ENCODE measurements at places on chromosomes 6 and 20.

DNA sequence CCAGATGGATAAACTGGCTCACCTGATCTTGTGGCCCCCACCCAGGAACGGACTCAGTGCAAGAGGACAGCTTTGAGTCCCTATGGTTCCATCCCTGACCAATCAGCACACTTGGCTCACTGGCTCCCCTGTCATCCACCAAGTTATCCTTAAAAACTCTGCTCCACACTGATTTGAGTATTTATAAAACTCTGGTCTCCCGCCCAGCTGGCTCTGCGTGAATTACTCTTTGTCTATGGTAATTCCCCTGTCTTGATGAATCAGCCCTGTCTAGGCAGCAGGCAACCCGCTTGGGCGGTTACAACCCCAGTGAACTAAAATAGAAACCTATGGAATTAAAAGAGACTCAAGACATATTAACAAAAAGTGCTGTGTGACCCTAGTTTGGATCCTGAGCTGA is 38.1 kb upstream of the CD83 start:
- no peak for DNase-seq

DNA sequence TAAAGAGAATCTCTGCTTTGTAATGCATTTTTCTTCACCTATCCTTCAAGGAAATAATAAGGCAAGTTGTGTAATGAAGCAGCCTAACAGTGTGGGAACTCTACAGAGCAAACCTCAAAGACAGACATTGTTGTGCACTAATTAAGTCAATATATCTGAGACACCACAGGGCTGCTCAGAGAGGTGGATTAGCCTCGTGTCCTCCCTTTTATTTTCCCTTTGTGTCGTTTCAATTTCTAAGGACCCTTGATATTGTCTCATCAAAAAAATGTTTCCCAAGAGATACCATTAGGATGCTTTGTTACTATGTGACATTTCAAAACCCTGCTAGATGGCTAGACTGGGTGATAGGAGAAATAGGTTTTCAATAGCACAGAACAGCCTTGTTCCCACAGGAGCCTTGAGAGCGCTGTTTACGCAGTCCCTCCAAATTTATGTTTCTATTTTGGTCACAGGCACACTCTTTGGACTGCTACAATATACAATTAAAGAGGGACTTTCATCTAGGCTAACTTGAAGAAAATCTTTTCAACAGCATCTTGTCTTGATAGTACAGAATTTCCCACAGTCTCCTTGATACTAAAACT is 23.1 kb downstream of the UBE3D start:
- DNase-seq = no peak

- DNase-seq = no peak
Measured at GRCh38 chr6:39707962-39708683, 17.1 kb downstream of the KIF6 start.

DNA sequence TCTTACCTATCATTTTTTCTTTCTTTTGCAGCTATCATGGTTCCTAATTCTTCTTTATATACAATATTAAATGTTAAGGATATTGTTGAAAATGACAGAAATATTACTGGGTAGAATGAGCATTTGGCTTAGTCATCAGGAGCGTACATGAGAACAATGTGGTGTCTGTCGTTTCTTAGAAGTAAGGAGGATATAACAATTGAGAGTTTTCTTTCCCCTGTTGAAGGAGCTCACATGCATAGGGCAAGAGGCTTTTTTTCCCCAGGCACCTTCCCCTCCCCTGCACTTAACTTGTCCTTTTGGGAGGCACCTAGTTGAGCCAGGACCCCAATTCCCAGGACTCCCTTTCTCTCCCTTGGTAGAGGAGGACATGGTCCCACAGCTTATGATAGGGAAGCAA is 25.0 kb downstream of the MC3R start:
- DNase-seq = no peak

GRCh38 chr6:1858196-1858595 is 248.5 kb downstream of the FOXC1 start:
- no peak for DNase-seq

- no peak for DNase-seq
Measured at GRCh38 chr6:127303917-127304316, 37.3 kb downstream of the RNF146 start.

DNA sequence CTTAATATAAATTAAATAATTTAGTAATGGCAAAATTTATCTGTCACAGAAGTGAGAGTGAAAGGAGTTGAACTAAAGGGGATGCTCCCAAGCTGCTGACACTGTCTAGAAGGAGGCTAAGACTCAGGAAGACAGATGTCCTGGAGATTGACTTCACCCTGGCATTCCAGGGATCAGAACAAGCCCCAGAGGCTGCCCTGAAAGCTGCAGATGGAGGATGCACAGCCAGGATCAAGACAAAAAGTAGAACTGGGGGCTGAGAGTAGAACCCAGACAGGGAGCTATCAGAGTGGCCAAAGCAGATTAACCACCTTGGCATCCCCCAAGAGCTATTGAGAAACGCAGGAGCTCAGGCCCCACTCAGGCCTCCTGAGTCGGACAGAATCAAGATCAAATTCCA is 189.2 kb upstream of the PLCB4 start:
- DNase-seq = no peak

DNA sequence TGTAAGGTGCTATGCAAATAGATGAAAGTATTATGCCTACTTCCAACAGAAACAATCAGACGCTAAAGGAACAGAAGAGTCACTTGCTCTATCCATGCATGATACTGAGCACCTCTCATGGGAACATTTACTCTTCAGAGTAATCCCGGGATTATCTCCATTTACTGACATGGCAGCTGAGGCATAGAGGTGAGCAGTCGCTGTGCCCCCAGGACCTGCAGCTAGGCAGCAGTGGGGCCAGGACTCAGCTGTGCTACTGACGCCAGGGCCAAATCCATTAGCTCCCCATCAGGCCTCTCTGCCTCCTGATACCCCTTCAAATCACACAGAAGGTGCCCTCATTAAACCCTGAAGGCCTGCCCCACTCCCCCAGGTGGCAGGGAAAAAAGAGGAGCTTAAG is 51.9 kb downstream of the TRAM2 start:
- no peak for DNase-seq

DNA sequence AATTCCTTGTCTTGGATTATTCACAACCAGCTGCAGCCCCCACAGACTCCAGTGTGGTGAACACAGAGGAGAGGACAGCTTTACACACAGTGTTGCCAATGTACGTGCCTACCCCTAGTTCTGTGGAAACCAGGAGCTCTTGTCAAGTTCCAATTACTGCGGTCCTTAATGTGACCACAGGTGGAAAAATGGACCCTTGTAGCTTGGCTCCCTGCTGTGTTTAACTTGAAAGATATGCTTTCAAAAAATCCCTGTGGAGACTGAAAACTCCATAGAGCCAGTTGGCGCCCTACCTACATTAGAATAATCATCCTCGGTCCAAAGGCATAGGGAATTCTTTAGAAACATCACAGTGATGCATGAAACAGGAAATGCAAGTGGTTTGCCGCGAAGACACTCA is 118.3 kb upstream of the SLC22A23 start:
- DNase-seq = no peak

DNA sequence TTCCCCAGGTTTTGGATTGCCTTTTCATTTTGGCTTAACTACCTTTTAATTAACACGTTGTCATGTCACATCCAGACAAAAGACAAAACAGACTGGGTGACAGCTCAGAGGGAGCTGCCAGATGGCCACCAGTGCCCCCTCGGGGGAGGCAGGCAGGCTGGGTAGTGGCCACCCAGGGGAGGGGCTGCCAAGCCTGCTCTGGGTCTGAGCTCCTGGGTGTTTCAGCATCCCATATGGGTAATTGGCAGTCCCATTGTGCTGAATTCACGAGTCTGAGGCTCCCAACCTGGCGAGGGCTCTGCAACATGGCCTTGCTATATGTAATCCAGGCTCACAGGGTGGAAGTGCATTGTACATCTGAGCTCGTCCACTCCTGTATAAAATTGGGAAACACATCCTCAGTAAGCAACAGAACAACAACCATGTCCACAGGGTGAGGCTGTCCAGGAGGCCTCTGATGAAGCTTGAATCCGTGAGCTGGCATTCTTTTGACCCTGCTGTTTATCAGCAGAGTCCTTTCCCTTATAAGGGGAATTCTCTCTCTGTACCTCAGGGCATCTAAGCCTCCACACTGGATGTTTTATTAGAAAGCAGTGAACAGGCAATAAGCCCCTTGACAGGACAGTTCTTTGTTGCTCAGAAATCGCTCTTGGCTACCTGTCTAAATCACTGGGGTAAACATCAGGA is 111.7 kb upstream of the SLC22A23 start:
- no peak for DNase-seq

- no peak for DNase-seq
Measured at GRCh38 chr6:67666177-67666964, 968.7 kb upstream of the ADGRB3 start.

GRCh38 chr6:162710419-162710818 is 17.1 kb downstream of the PRKN start:
- no peak for DNase-seq

- no peak for DNase-seq
Measured at GRCh38 chr6:4506223-4506622, 270.0 kb upstream of the CDYL start.

DNA sequence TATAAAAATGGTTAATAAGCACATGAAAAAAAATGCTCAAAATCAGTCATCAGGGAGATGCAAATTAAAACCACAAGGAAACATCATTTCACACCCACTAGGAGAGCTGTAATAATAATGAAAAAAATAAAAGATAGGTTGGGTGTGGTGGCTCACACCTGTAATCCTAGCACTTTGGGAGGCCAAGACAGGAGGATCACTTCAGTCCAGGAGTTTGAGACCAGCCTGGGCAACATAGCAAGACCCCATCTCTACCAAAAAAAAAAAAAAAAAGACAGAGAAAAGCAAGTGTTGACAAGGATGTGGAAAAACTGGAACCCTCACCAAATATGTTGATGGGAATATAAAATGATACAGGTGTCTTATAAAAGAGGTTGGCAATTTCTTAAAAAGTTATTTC is 3.0 kb upstream of the MYLK4 start:
- DNase-seq = no peak

DNA sequence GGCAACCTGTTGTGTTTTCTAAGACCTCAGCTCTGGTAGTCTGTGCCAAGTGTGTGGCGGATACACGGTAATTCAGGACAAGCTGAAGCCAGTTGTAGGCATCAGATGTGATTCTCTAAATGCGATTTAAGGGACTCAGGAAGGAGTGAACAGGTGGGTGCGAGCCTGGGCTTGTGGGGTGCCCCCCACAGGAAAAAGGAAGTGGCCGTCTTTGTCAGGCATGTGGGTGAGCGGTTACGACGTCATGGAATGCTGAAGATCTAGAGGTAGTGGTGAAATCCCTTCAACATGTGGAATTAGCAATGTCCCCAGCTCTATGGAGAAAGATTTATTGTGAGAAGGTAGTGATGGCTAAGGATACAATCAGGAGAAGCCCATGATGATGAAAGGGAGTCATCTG is 95.1 kb upstream of the EXOC2 start:
- no peak for DNase-seq

DNA sequence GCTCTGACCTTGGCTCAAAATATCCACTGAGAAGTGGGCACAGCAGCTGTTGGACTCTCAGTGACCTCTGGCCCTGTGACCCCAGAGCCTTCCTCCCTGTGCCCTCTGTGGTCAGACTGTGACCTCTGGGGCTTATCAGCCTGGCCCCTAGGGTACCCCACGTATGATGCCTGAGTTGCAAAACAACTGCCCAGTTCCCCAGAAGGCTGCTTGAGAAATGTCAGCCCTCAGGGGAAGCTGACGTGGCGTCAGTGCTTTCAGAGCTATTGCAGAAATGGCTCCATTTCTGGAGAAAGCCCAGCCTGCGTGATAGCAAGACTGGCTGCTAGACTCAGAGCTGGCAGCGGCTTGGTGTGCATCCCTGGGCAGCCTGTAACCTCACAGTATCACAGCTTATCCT is 31.5 kb upstream of the TGM2 start:
- no peak for DNase-seq

DNA sequence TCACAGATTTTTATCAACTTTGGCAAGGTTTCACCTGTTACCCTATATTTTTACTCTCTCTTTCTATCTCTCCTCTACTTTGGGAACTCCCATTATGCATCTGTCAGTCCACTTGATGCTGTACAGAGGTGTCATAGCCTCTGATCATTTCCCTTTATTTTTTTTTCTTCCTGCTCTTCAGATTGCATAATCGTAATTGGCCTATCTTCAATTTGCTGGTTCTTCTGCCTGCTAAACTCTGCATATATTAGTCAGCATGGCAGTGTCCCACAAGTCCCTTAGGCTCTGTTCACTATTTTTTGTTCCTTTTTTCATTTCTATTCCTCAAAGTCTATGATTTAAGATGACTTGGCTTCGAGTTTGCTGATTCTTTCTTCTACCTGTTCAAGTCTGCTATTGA is 44.7 kb upstream of the MICB start:
- no peak for DNase-seq

DNA sequence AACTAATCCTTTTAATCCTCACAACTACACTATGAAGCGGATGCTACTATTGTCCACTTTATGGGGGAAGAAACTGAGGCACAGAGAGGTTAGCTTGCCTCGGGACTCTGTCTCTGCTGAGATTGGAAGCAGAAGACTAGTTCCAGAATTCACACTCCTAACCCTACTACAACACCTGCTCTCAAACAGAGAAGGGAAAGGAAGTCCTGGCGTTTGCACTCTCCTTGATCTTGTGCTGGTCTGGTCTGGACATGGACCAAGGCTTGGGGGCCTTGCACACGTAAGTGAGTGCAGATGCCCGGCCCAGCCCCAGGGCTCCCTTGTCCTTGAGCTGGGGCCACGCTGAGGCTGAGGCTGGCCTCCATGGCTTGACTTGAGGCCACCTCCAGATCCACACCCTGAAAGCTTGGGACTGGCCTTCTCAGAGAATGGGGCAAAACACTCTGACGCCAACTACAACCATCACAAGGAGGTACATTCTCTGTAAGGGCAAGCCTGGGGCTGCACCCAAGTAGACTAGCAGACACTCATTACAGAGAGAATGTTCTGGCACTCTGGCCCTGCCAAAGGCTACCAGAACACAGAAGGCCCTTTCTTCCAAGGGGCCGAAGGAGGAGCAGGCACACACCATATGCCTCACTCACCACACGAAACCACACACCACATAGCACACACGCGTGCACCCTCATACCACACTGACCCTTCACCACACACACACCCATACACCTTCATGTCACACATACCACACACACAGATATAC is 33.3 kb upstream of the EZR start:
- DNase-seq = peak; percentile 16

DNA sequence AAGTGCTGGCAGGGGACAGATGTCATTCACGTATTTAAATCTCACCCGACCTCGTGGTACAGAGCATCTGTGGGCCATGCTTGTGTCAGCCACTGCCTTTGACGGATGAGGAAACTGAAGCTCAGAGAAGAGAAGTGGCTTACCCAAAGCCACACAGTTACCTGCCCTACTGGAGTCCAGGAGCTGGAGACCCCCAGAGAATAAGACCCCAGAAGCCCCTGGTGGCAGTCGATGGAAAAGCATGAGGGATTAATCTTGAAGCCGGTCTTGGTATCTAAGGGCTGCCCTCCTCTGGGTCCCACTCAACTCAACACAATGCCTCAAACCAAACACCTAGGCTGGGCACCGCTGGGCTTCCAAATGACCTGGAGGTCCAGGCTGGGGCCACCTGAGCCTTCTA is 83.1 kb downstream of the GRM4 start:
- no peak for DNase-seq

- DNase-seq = no peak
Measured at GRCh38 chr6:85273046-85273445, 176.8 kb upstream of the NT5E start.

- DNase-seq = no peak
Measured at GRCh38 chr6:36666826-36667591, 11.5 kb upstream of the CDKN1A start.

- DNase-seq = no peak
Measured at GRCh38 chr6:146913842-146914488, 290.3 kb upstream of the STXBP5 start.

All from activated T-helper 2 cell treated with anti-CD3 and anti-CD28 coated beads, Interferon-gamma antibody, Interleukin-2, Interleukin-4, amounts not matched to agents 10 μg/mL and 5 μg/mL and 100 μg/mL, durations not matched to agents 14 hours and 24 hours and 36 hours (primary cell).